ENCODE measurements at places on chromosomes 6 and 20.
A peak's percentile ranks its signal among the peaks of the same experiment; 100 is the strongest.

DNA sequence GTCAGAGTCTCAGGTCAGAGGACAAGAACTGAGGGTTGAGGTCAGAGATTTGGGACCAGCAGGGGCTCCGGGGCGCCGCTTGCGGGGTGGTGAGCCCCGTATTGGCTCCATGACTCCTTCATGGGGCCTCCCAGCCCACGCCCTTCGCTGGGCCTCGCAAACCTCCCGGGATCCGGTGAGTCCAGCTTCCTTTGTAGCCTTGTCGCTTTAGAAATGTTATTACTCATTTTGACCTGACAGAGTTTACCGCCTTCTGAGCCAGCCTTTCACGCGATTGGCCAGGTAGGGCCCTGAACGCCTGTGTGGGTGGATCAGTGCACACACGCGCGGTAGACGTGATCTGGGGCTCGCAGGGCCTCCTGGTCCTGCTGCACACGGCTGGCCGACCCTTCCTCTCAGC lies 181.1 kb downstream of the ERMARD start:
- no peak for DNase-seq

DNA sequence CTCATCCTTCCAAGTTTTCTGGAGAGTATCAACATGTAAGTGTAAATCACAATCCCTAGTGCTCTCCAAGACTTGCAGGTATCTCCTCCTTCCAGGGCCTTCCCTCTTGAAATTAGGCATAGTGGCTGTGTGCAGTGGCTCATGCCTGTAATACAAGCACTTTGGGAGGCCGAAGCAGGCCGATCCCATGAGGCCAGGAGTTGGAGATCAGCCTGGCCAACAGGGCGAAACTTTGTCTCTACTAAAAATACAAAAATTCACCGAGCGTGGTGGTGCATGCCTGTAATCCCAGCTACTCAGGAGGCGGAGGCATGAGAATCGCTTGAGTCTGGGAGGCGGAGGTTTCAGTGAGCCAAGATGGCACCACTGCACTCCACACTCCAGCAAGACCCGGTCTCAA lies 9.4 kb upstream of the ANGPT4 start:
- no peak for DNase-seq

DNA sequence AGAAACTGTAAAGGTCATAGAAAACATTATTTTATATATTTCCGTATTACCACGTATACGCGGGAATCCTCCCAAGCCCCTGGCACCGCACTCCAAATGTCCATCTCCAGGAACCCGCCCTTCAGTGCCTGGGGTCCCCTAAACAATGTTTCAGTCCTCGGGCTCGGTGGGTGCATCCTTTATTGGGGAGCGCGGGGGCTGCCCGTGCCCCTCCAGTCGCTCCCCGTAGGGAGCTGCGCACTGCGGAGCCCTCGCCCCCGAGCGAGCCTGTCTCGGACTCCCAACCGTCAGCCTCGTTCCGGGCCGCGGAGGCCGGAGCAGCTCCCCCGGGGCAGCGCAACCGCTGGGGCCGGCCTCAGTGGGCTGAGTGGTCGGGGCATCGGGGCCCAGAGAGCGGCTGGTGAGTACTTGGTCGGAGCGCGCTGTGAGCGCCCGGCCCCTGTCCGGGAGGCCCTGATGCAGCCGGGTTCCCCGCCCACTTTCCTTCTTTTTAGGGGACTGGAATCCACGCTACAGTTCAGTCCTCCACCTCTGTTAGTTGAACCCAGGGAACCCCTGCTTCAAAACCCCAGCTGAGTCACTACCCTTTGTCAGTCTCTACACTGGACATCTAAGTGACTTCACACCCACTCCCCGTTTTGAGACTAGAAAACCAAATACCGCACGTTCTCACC lies at the start of gene DNAH8:
Gene DNAH8, plus strand, starts transcription at position 296 of the 674 bp plus-strand sequence. CDS start 7,499 bp downstream, outside the sequence.
- DNase-seq, result no peak

DNA sequence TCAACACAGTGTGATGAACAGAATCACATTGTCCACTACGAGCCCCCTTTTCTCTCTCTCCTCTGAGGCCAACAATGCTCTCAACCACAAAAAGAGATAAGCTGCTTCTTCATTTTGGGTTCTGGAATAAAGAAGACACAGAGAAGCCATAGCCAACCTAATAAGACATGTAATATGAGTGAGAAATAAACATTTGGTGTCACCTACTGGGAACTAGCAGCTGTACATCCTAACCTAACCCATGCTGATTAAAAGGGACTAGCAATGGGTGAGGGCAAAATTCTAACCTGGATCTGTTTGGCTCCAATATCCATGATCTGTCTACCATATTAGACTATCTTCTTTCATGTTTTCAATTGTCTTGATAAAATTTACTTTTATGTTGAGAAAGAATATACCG lies 369.1 kb upstream of the MARCKS start:
- DNase-seq, result no peak

DNA sequence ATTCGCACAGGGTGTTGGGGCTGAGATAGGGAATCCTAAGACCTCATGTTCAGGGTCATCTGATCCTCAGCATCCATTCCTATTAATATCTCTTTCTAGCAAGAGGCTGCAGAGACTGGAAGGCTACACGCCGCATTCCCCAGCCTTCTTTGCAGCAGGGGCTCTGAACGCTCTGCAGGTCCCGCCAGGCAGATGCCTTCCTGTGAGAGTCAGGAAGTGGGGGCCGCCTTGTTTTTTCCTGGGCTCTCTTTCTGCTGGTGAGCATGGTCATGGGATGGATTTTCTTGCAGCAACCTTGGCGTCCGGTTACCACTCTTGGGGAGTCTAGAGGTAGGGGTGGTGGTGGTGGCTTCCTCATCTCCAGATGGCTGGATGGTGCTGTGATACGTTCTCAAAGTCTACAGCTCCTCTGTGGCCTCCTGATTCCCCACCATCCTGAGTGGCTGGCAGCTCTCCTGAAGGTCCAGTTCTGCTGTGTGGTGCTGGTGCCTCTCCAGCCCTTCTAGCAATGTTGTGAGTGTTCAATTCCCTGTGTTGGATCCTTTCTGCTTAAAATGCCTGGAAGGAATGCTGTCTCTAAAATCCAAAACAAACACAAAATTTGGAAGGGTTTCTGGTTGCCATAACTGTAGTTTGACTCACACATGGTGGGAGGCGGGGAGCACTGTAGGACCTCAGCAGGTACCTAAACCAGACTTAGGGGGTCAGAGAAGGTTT lies 111.9 kb downstream of the CEBPB start:
- peak; percentile 67 for DNase-seq

- DNase-seq, result no peak
Measured at GRCh38 chr20:24773751-24774201, 175.3 kb upstream of the CST7 start.

DNA sequence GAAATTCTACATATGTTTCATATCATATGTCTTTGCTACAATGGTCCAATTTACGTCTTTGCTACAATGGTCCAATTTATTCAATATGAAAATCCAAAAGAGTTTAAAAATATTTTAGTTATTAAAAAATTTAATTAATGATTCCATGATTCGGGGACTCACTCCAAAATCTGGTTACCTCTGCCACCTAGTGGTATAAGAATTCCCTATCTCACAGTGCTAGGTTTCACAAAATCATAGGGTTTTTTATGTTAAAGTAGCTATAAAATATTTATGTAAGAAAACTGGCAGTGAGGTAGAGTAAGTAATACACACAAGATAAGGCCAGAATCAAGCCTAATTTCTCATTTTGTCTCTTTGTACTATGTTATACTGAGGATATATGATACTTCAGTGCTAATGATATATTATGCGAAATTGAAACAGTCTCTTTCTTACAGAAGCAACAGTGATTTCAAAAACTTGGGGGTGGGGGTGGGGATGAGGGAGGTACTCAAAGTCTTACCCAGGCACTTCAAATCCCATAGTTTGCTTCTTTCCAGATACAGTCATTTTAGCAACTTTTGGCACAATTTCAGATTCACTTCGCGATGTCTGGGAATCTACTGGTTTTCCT lies 52.3 kb downstream of the HBS1L start:
- no peak for DNase-seq

GRCh38 chr6:142659661-142660060 lies 285.3 kb downstream of the HIVEP2 start:
- no peak for DNase-seq

DNA sequence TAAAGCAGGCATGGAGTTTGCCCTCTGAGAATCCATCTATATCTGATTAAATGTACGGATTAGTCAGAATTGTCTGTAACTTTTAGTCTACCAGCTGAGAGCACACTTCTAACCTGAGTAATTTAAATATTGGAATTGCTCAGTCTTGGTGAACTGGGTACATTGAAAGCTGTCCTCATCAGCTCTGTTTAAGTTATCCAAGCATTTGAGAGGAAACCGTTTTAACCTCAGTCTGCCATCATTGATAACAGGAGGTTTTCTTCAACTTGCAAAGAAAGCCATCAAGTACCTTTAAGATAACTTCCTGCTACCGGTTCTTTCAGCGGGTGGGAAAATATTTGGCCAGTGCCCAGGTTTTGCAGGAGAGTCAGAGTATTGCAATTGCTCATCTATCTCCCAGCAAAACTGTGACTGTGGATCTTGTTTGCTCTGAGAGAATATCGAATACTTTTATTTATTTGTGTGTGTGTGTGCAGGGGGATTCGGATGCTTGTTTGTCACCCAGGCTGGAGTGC lies 31.1 kb upstream of the F13A1 start:
- no peak for DNase-seq

- no peak for DNase-seq
Measured at GRCh38 chr6:15997586-15998388, 131.1 kb upstream of the MYLIP start.

- no peak for DNase-seq
Measured at GRCh38 chr20:49228676-49229075, 9.5 kb downstream of the DDX27 start.

GRCh38 chr6:150895928-150896632 lies 30.6 kb downstream of the MTHFD1L start:
- DNase-seq, result no peak

DNA sequence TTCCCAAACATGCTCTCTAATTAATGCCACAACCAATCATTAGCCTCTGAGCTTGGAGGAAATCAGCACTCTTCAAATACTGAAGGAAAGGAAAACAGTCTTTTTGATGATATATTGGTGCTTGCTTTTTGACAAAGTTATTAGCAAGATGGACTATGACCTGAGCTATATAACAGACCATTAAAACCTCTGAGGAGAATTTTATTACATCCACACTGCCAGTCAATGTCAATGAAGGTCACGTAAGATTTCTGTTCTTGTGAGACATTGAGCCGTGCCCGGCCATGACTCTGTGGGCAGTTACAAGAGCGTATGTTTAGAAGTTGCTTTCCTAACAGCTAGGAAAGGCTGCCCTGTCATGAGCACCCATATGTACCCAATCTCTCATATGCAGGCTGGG lies 659.0 kb downstream of the UTRN start:
- DNase-seq, result no peak

DNA sequence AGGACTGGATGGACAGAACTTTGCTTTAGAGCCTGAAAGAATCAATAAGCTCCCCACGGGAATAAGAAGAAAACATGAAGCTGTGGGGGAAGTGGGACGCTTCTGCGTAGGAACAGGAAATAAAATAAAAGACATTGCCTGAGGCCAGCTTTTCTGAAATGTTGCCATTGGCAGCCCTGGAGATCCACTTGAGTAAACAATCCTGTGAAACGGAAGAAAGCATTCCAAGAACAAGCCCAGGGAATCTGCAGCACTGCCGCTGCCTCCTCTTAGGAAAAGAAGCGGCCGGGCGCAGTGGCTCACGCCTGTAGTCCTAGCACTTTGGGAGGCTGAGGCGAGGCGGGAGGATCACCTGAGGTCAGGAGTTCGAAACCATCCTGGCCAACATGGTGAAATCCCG lies 182.3 kb upstream of the RALGAPA2 start:
- DNase-seq, result no peak

- DNase-seq, result no peak
Measured at GRCh38 chr6:33709605-33710295, 1.8 kb downstream of the UQCC2 start.

- no peak for DNase-seq
Measured at GRCh38 chr20:17023806-17024205, 203.0 kb upstream of the PCSK2 start.

- DNase-seq, result peak; percentile 29
Measured at GRCh38 chr6:47631269-47631772, 67.1 kb upstream of the ADGRF4 start.

DNA sequence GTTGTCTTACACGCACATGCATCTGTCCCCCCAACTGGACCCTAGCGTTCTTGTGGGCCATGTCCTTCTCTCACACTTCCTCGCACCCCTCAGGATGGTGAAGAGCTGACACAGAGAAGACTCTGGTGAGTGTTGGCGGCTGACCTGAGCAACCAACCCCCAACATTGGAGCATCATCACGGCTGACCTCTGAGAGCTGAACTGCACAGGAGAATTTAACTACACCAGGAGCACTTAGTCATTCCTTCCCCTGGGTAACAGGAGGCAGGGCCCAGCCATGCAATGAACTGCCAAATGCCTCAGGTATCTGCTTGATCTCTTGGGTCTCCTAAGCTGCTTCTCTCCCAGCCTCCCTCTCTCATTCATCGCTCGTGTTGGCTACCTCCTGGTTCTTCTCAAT lies 88.5 kb downstream of the PSMG4 start:
- no peak for DNase-seq

- DNase-seq, result no peak
Measured at GRCh38 chr20:24987244-24987643, 5.3 kb downstream of the APMAP start.

- DNase-seq, result peak; percentile 84
Measured at GRCh38 chr6:112044856-112045255, 9.0 kb upstream of the CCN6 start.

DNA sequence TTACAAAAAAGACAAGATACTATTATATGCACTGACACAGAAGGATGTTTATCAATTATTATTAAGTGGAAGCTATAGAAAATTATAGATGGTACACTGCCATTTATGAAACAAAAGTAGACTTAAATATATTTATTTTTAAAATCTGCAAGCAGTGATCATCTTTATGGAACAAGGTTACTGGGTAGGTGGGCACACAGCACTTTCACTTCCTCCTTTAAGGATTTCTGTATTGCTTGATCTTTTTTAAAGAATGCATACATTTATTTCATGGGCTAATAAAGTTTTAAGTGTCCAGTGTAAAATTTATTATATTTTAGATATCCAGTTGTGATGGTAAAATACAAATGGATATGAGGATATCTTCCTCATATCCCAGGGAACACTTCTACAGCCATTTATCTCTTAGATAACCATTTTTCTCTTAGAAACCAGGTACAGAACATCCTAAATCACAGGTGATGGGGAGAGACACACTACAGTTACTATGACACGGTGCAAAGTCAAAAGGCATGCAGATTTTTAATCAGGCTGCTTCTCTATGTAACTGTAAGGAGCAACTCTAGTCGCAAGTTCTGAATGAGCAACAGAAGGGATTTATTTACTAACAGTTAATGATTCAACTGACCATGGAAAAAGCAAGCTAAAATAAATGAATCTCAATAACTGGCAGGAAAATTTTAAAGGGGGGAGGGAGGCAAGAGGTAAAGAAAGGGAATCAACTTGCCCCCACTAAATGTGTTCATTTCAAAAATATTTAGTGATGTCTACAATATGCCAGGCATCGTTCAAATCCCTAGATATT lies 2.2 kb downstream of the FBXL4 start:
- no peak for DNase-seq
